ENCODE measurements at places on chromosomes 3 and 15.

GRCh38 chr3:2823437-2824211, 286.6 kb downstream of the IL5RA start:
- no peak for DNase-seq

DNA sequence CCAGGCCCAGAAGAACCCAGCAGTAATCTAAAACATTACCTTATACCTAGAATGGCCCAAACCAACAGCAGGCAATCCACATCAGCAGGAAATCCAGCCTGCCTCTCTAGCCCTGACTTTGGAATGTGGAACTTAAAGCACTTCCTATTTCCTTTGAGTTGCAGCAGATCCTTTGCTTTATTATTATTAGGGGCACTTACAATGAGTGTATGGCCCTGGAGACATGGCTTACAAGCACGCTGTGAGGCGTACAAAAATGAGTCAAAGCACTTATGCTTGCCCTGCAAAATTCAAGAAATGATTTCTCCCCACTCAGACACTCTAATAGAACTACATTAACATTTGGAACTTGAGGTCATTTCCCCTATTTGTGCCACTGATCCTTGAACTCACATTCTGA, 9.5 kb upstream of the KNSTRN start:
- DNase-seq: no peak

GRCh38 chr3:134028486-134029255, 1.1 kb downstream of the SLCO2A1 start:
- DNase-seq: no peak

DNA sequence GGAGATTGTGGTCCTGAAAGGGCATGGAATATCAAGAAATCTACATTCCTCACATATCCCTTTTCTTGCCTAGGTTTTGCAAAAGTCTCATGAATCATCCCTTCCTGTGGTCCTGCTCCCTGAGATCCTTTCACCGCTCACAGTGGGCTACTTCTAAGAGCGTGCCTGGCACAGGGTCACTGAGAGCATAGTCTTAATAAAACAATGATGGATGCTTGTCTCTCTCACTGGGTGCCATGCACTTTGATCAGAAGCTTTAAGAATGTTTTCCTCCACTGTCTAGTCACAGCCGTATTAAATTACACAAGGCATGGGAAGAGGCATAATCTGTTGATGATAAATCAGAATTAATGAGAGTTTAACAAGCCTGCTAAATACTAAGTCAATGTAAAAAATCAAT, 269.7 kb upstream of the ATP10A start:
- no peak for DNase-seq

DNA sequence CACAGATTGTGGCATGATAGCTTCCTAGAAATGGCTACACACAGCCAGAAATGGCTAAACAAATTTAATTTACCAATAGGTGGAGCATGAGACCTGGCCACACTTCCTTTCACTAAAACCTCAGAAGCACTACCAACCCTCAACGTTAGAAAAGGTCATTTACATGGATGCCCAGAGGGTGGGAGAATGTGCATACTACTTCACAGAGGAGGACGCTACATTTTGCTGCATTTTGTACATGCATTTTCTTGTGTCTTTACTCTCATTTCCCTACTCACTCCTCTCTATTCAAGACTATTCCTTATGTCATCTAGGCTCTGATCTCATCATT, 40.1 kb downstream of the C2CD4B start:
- DNase-seq: peak; percentile 32

GRCh38 chr3:177426878-177427495, 229.7 kb upstream of the TBL1XR1 start:
- DNase-seq: no peak

GRCh38 chr15:57146506-57147201, 228.2 kb downstream of the TCF12 start:
- DNase-seq: no peak

GRCh38 chr3:105365081-105365390, 1.7 kb upstream of the ALCAM start:
- no peak for DNase-seq

GRCh38 chr15:27951191-27951890, 147.8 kb downstream of the OCA2 start:
- DNase-seq: no peak

DNA sequence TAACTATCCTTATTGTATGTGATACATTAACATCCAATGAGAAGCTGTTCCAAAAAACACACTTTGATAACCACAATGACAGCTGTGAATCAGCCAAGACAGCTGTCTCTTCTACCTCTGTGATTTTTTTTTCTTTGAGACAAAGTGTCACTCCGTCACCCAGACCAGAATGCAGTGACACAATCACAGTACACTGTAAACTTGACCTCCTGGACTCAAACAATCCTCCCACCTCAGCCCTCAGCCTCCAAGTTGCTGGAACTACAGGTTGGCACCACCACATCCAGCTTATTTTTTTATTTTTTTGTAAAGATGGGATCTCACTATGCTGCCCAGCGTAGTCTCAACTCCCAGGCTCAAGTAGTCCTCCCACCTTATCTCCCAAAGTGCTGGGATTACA, 73.5 kb upstream of the TMCO5A start:
- DNase-seq: no peak

GRCh38 chr15:44670087-44670950, 6.9 kb upstream of the SPG11 start:
- DNase-seq: no peak

- DNase-seq: no peak
These were observed 707.0 kb upstream of the GOLIM4 start for GRCh38 chr3:168802766-168803165.

GRCh38 chr3:62602987-62603386, 229.6 kb upstream of the FEZF2 start:
- no peak for DNase-seq

DNA sequence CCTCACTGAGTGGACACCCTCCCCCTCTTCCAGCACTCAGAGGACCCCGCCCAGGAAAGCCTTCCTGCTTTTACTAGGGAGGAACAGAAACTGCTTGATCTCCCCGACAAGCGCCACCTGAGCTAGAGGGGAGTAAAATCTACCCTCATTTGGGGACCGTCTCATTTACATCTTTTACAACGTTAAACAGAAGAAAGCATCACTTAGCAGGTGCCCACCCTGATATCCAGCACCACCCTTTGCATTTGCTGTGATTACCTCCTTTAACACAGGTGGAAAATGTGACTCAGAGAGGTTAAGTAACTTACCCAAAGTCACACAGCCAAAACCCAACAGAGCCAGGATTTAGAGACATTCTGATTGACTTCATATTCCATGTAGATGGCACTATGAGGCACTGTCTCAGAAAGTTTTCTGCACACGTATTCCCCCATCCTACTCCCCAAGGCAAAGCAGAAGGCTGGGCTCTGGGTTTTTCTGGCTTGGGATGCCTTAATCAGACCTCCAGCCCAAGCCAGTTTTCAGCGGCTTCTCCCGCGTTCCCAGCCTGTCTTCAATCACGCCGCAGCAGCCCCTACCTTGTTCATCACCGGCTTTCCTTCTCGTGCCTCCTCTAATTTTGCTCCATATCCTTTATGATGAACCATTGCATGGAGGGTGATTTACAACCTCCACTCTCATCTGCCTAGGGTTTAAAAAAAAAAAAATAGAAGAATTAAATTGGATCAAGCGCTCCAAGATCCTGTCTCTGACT, 314.6 kb upstream of the PROK2 start:
- DNase-seq: no peak
